ENCODE measurements at places on chromosomes 5 and 9. TPM values are rescaled to one million over a fixed set of nuclear protein-coding genes. Genes with fewer than 3 reads are reported as not detected.

Gene LECT2
- total RNA-seq = not detected

Gene CYSRT1
- total RNA-seq = 0.72 TPM

- DNase-seq = no peak
These were observed 11.5 kb downstream of the UGT3A1 start for GRCh38 chr5:35979715-35980114.

GRCh38 chr5:172951371-172952033, 7.7 kb upstream of the RPL26L1 start:
- no peak for DNase-seq

DNA sequence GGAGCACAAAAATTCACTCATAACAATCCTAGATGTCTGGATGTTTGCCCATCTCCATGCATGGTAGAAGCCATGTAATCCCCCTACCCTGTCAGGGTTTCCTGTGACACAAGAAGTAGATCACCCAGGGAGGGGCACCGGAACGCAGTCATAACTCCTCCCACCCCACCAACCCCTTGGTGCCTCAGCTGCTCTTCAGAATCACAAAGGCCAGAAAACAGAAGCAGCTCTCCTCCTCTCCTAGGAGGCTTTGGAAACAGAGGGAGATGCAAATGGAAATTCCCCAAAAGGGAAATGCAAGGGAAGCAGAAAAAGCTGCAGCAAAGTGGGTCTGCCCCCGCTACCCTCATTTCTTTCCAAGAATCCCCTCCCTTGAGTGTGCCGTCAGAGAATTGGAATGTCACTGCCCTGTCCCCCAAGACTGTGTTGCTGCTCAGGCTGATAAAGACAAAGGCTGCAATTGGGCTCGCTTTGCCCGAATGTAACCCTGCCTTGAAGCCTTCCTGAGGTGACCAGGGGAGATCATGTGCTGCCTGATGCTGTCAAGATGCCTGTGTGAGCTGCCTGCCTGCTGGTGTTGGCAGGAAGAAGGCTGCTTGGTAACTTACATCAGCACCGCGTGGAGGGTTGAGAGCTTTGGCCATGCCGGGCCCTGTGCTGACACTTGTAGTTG, 65.5 kb upstream of the ABCA1 start:
- DNase-seq = no peak

- no peak for DNase-seq
These were observed 32.3 kb downstream of the TNFAIP8 start for GRCh38 chr5:119387945-119388618.

DNA sequence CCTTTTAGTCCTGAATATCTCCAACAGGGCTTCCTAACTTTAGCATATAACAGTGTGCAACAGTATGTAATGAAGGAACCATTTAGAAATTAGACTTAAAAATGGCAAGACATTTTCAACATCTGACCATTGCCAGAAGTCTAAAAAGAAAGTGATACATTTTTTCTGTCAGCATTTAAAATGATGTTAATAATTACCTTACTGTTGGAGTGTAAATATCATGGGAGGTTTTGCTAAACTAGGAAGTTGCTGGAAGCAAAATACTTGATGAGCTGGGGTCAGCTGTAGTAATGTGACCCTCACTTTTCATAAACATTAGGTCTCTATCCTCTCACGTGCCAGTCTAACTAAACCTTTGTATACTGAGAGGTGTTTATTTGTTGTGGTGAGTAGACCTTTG, 68.8 kb downstream of the NTRK2 start:
- DNase-seq = no peak

- no peak for DNase-seq
These were observed 85.7 kb upstream of the SGCD start for GRCh38 chr5:156241266-156241665.

All from activated CD4-positive, alpha-beta T cell treated with anti-CD3 and anti-CD28 coated beads, Interleukin-2, amount 10 ng/mL, durations not matched to agents 7 days and 5 days (primary cell).